Activated CD4-positive, alpha-beta T cell treated with anti-CD3 and anti-CD28 coated beads, Interleukin-2, amount 50 U/mL, for 4 hours (primary cell): ENCODE measurements at places on chromosomes 6 and 20.

DNA sequence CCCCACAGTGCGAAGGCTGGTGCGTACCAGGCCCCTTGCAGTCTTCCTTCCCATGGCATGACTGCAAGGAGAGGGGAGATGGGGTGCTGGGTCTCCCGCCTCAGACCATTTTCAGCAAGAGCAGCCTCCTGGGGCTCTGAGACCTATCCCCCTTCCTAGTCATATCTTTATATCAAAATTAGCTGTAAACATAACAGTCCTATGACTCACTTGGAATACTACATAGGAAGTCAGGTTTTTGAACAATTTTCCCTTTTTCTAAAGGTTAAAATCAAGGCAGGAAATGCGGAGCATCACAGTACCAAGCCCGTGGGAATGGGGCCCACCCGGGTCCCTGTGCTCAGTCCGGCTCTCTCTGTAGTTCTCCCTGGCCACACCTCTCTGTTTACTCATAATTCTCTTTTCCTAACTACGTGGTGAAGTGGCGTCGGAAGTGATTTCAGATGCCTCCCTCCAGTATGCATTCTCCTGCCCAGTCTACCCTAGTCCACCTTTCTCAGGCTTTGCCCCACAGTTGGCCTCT is 109.8 kb upstream of the TMEM170B start:
- DNase-seq, result no peak

- peak; percentile 83 for DNase-seq
Observed at GRCh38 chr6:391559-392440, at the start of gene IRF4. IRF4 (plus strand) TSS chr6:391752; CDS start chr6:393153, 1,401 bp downstream.

DNA sequence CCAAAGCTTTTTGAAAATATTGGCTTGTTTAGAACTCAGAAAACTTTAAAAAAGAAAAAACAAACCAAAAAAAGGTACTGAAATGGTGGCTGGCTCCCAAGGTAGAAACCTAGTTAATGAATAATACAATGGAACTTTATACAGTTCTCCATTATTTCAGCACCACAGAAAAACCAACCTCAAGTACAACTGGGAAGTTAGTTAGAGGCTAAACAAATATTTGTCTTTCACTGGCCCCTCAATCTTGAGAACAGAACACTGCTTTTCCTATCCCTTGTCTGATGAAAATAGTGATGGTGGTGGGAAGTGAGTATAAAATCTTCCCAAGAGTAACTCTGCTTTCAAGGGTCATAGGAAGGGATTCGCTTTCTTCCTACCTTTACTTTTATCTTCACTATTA is 126.5 kb downstream of the REV3L start:
- DNase-seq, result no peak

GRCh38 chr6:7119272-7119801 is 11.6 kb downstream of the RREB1 start:
- no peak for DNase-seq

DNA sequence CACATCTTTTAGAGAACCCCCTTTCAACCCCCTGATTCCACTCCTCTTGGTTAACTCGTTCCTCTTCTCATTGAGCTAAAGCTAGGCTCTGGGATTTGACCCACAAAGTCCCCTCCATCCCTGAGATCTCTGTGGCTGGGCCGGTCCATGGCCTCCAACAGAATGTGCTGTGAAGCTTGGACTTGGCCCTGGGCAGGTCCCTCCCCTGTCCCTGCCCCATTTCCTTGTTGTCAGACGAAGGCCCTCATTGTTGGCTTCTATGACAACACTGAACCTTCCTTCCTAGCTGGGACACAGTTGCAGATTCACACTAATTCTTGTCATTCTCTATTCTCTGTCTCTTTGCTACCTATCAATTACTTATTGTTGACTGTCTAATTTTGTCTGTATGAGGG is 156.1 kb downstream of the SYCP2 start:
- DNase-seq, result no peak

DNA sequence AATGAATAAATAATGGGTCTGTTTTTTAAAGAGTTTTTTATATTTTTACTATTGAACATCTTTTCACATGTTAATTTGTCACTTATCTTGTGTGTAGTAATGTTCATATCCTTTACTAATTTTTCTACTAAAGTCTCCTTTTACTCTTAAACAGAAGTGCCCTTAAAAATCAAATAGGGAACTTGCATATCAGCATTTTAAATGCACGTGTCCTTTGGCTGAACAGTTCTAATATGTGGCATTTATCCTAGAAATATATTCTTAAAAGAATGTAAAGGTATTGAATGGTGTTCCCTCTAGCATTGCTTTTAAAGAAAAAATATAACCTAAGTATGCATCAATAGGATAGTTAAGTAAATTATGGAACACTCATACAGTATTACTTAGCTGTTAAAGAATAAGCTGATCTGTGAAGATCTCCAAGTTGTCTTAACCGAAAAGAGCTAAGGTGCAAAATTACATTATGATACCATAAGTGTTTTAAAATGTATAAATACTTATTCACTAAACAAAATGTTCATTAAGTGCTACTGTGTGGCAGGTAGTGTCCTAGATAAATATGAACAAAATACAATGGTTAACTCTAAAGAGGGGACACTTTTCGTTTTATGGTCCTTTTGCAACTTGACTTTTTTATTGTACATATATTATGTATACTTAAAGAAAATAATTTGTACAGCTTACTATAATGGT is 631 bp upstream of the PGBD1 start:
- DNase-seq, result no peak

DNA sequence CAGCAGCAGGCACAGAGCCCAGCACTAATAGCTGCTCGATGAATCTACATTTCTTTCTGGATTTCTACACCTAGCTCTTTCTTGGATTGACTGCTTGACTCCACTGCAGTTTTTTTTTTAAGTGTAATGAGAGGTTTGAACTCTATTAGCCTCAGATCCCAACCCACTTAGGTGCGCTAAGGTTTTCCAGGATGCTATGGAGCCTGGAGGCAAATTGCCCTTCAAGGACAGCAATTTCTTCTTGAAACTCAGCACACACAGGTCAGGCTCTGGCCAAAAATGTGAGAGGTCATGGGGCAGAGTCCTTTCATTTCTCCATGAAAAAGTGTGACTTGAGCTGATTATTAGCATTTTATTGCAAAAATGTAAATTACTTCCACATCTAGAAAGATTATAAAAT is 52.3 kb upstream of the TIAM2 start:
- no peak for DNase-seq

DNA sequence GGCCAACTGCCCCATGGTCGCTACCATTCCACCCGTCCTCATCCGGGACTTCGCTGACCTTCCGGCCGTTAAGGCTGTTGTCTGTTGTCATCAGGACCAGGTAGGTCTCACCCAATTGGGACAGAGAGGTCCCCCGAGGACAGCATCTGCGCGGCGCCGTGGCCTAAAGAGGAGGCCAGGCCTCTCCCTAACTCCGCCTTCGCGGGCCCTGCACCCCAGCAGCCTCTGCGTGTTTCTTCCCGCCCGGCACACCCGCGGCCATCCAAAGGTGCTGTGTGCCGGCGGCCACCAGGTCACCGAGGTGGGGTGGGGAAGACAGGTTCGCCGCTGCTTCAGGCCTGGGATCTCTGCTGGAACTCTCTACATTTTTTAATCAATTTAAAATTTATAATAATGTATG is 9.0 kb downstream of the OR2W1 start:
- DNase-seq, result no peak

DNA sequence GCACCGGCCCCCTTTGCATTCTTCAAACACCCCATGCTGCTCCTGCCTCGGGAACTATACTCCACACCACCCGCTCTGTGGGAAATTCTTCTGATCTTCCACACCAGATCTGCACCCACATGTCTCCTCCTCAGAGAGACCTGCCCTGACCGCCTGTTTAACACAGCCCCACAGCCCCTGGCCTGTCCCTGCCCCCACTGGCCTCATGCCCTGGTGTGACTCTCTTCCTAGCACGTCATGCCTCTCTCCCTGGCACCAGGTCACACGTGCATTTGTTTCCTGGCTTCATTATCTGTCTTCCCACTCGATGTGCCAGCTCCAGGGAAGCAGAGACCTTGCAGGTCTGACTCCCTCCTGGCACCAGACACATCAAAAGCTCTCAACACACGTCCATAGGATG is 79.6 kb downstream of the ANKRD60 start:
- no peak for DNase-seq

- no peak for DNase-seq
Observed at GRCh38 chr20:5085380-5085779, 34.4 kb downstream of the PCNA start.

- no peak for DNase-seq
Observed at GRCh38 chr20:47984437-47984836, 199.2 kb upstream of the SULF2 start.

- no peak for DNase-seq
Observed at GRCh38 chr20:11166712-11167111, 492.9 kb upstream of the JAG1 start.

DNA sequence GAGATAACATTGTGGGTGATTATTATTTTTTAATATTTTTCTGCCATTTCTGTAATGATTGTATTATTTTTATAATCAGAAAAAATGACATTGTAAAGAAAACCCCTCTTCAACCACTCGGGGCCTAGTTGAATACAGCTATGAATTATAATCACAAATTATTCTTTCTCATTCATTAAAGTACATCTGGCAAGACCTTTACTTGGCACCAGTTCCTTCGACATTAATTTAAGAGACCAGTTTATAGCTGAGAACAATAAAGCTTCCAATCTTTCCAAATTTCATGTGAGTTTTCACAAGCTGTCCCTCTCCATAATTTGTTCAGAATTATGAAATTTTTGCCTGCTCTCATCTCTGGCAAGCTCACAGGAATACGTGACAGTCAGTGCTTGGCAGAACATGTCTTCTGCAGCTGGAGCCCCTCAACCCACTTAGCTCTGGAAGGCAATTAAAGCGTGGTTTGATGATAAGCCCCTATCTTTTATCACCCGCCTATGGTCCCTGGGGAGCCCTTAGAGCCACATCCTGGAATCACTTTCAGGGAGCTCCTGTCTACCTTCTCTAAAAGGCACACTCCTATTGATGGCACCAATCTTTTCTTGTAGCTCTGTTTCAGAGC is 237.2 kb upstream of the PRND start:
- no peak for DNase-seq

GRCh38 chr6:104640150-104640700 is 219.5 kb downstream of the HACE1 start:
- DNase-seq, result no peak

DNA sequence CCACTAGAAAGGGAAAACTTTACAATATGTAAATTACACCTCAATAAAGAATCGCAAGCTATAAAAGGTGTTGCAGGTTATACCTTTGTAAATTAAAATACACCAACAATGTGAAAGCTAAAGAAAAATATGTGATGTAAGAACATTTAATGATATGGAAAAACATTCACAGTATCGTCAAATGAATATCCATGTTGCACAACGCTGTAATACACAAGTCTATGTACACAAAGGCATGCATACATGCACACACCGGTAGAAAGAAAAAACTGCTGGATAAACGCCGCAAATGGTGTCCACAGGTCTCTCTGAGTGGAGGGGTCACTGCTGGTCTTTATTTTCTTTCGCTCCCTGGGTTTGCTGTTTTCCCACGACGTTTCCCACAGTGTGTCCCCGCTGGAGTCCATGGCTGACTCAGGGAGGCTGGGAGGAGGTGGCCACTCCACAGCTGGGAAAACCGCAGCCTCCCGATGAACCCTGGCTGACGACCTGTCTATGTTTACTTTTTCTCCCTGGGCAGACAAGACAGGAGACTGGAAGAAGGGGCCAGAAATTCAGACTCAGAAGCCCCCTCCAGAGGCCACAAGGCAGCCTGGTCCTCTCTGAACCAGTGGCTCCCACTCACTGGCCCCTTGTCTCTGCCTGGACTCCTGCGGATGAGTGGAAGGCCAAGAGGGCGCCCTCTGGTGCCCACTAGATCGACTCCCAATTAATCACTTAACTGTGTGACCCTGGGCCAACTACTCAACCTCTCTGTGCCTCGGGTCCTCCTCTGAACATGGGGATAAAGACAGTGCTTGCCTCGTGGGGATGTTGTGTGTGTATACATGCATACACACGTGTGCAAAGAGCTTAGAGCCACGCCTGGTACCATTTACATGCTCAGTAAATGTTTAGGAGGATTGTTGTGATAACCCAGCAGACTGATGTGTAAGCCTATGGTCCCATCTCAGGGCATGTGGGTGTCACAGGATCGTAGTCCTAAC is 12.8 kb upstream of the BPI start:
- no peak for DNase-seq

- no peak for DNase-seq
Observed at GRCh38 chr20:32672394-32672981, 1.3 kb downstream of the C20orf203 start.

GRCh38 chr6:166494757-166495486 is 91.6 kb downstream of the RAMACL start:
- peak; percentile 58 for DNase-seq
